Neural cell (in vitro differentiated cells): ENCODE measurements at places on chromosomes 2 and 18. TPM values are rescaled to one million over a fixed set of nuclear protein-coding genes. Genes with fewer than 3 reads are reported as not detected.

PREB gene
- polyA plus RNA-seq = 121 and 123 TPM in 2 replicates

CNGA3 gene
- 0.64 and 1.1 TPM in 2 replicates for polyA plus RNA-seq

POTEC gene
- polyA plus RNA-seq = not detected in 2 replicates

DPYSL5 gene
- polyA plus RNA-seq = 111 and 157 TPM in 2 replicates

SH2D6 gene
- not detected in 2 replicates for polyA plus RNA-seq

NAT8 gene
- not detected in 2 replicates for polyA plus RNA-seq

LHCGR gene
- not detected in 2 replicates for polyA plus RNA-seq

CYB5A gene
- polyA plus RNA-seq = 31.1 and 35.4 TPM in 2 replicates

AKAIN1 gene
- polyA plus RNA-seq = not detected in 2 replicates

COL4A3 gene
- 0.08 and 0.10 TPM in 2 replicates for polyA plus RNA-seq

MERTK gene
- polyA plus RNA-seq = 0.16 and 0.53 TPM in 2 replicates

CUL3 gene
- polyA plus RNA-seq = 47.3 and 53.9 TPM in 2 replicates

B3GNT7 gene
- 0.06 and 0.67 TPM in 2 replicates for polyA plus RNA-seq

COL6A3 gene
- polyA plus RNA-seq = 0.05 and 0.06 TPM in 2 replicates

GALR1 gene
- 0.11 and 0.14 TPM in 2 replicates for polyA plus RNA-seq

RTP5 gene
- polyA plus RNA-seq = 1.2 and 1.8 TPM in 2 replicates

KLHL14 gene
- 0.33 and 0.90 TPM in 2 replicates for polyA plus RNA-seq

PLGLB2 gene
- 5.4 and 10.5 TPM in 2 replicates for polyA plus RNA-seq

DES gene
- polyA plus RNA-seq = not detected in 2 replicates

UGT1A10 gene
- not detected in 2 replicates for polyA plus RNA-seq

SP140 gene
- 0.38 and 0.74 TPM in 2 replicates for polyA plus RNA-seq

ALPG gene
- polyA plus RNA-seq = not detected in 2 replicates

RAB6C gene
- polyA plus RNA-seq = 0.18 and 0.52 TPM in 2 replicates

PUS10 gene
- 3.5 and 3.7 TPM in 2 replicates for polyA plus RNA-seq

REG3G gene
- polyA plus RNA-seq = not detected in 2 replicates

LYG1 gene
- 2.8 and 6.8 TPM in 2 replicates for polyA plus RNA-seq

VPS54 gene
- 34.2 and 35.3 TPM in 2 replicates for polyA plus RNA-seq

IL1F10 gene
- polyA plus RNA-seq = not detected in 2 replicates

ASB18 gene
- polyA plus RNA-seq = not detected in 2 replicates

DCTN1 gene
- polyA plus RNA-seq = 160 and 183 TPM in 2 replicates

RBM44 gene
- 2.5 and 3.5 TPM in 2 replicates for polyA plus RNA-seq

FRZB gene
- 2.1 and 3.5 TPM in 2 replicates for polyA plus RNA-seq

CKAP2L gene
- 0.78 and 1.5 TPM in 2 replicates for polyA plus RNA-seq

CD302 gene
- not detected in 2 replicates for polyA plus RNA-seq

CPO gene
- 0.60 and 1.2 TPM in 2 replicates for polyA plus RNA-seq

C2orf72 gene
- polyA plus RNA-seq = 37.7 and 73.3 TPM in 2 replicates

TSPYL6 gene
- not detected in 2 replicates for polyA plus RNA-seq

SNRNP27 gene
- polyA plus RNA-seq = 90.7 and 122 TPM in 2 replicates
